ENCODE measurements at places on chromosomes 16 and 17. TPM values are rescaled to one million over a fixed set of nuclear protein-coding genes. Genes with fewer than 3 reads are reported as not detected.

The TTYH2 gene
- total RNA-seq, result 28.1 TPM

The HP gene
- total RNA-seq, result 1.6 TPM

The IKZF3 gene
- 0.16 TPM for total RNA-seq

The ATAD5 gene
- 0.36 TPM for total RNA-seq
